ENCODE measurements at places on chromosomes 2 and 18. TPM values are rescaled to one million over a fixed set of nuclear protein-coding genes. Genes with fewer than 3 reads are reported as not detected.

DNA sequence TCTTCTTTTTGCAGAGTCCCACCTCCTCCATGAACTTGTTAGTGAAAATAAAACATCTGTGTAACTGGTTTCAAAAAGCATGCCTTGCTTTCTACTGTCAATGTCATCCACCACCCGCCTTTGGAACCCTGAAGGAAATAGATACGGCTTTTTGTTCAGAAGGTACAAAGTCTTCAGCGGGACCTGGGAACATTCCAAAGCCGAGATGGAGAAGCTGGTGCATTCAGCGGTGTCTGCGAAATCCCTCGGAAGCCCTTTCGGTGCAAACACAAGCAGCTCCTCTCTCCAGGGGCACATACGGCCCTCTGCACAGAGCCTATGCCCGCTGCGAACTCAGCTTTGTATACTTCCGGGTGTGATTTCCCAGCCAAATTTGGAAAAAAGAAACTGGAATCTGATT, 555.8 kb upstream of the SALL3 start:
- no peak for DNase-seq

DNA sequence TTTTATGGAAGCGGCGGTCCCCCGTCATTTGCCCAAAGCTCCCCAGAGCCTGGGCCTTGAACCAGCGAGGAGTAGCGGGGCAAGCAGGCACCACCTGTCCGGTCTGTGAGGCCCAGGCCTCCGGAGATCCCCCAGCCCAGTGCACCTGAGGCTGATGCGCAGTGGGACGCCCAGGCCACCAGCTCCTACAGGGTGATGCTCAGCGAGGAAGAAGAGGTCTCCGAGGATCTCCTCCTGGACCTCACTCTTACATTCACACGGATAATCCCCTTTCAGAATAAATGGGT, 220.2 kb downstream of the NDUFA10 start:
- DNase-seq: no peak

GRCh38 chr18:11310476-11311086, 161.2 kb upstream of the PIEZO2 start:
- no peak for DNase-seq

DNA sequence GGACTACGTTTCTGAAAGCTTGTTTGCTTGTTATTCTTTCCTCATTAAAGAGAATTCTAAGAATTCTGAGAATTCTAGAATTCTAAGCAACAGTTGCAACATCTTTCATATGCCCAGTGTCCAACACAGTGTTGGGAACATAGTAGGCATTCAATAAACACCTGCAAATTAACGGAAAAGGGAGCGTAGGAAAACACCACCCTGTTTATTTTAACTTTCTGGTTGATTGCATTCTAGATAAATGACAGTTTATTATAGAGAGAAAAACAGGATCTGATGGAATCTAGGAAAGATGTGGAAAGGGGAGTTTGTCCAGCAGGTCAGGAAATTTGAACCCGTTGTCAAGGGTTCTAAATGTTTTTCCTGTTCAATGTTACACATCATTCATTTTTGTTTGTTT, 24.2 kb upstream of the EFEMP1 start:
- no peak for DNase-seq

The DYSF gene
- total RNA-seq: 6.2 TPM

The LOXHD1 gene
- not detected for total RNA-seq

DNA sequence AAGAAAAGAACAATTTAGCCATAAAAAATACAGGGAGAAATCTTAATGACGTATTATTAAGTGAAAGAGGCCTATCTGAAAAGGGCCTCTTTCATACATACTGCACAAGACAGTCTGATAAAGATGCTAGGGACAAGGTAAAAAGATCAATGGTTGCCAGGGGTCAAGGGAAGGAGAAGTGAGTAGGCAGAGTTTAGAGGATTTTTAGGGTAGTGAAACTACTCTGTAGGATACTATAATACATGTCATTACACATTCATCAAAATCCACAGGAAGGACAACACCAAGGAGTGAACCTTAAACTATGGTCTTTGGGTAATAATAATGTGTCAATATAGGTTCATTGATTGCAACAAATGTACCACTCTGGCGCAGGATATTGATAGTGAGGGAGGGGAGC, 289.3 kb downstream of the FSIP2 start:
- DNase-seq: no peak

The SMYD1 gene
- not detected for total RNA-seq

The GALNT14 gene
- total RNA-seq: not detected

Measured in CD8-positive, alpha-beta T cell (primary cell).